Effector CD4-positive, alpha-beta T cell (primary cell): ENCODE measurements at places on chromosomes 6 and 20.

DNA sequence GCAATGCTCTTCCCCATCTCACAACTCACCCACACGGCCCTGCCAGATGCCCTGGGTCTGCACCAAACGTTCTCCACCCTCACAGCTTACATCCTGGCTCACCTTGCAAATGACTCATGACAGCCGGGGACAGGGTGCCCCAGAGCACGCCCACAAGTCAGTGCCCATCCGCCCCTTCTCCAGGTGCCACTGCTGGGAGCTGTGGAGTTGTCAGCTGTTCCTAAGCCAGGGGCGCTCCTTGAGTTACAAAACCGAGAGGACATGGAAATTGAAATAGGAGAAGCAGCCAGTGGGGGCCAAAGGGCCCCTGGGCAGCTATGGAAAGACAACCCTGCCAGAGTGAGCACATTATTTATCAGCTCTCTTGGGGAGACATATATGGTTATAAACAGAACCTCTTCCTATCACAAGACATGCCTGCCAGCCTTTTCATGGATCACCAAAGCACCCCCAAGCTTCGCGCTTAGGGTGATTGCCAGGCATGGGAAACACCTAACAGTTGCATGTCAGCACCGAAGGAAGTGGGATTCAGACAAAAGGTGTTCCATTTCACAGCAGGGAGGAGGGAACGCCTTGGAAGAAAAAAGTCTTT is 236.8 kb downstream of the LY86 start:
- DNase-seq: no peak

DNA sequence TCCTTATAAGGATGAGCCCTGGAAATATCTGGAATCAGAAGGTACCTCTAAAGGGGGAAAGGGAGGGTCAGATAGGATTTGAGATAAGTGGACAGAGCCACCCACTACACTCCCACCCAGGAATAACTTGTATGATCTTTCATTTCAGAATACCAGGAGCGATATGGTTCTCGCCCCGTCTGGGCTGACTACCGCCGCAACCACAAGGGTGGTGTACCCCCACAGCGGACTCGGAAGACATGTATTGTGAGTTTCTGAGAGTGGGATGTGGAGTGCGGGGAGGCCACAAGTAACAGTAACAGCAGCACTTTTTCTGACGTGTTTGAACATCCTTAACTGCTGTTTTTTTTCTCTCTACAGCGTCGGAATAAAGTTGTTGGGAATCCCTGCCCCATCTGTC is 1.9 kb downstream of the MRPS18B start:
- DNase-seq: no peak

DNA sequence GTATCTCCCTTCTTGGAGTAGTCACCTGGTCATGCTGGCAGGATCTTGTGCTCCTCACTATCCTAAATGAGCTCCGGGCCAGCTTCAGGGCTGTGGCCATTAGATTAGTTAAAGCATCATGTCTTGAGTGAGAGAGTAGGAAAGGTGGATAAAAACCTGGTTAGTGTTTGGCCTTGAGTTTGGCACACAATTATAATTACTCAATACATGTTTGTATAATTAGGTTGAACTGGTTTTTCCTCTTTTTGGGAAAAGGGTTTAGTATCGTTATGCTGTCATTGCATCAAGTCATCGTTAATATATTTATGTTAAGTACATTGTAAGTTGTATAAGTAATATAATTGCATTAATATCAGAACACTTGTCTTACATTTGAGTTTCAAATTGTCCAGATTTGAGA is 126.3 kb downstream of the CDKAL1 start:
- DNase-seq: no peak

DNA sequence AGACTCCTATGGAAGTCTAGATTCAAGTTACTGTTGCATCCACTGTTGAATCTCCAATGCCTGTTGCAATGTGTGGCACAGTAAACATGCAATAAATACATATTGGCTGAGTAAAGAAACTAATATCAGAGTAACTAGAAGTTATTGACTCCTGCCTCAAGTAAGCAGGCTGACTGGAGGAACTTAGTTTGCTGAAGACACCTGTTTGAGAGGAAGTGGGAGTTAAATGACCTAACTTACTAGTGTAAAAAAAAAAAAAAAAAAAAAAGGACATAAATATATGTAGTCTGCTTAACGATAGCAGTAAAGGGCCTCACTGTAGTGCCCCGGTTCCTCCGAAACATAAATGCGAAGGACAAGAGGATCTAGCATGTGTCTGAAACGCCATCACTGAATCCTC is 249.8 kb upstream of the PRDM1 start:
- no peak for DNase-seq

DNA sequence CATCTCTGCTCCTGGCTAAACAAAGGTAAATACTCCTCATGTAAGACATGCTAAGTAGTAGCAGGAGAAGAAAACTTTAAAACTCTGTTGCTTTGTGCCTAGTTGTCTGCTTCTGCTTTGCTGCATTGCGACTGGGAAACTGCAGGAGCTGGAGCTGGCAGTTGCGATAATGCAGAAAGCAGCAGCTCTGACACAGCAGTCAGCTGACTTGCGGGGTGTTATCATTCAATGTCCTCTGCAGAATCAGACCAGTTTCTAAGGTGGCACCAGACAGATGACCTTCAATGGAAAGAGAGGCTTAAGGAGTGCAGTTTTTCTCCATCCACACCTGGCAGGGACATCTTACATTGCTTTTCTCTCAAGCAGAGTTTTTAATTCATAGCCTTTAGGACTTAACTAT is 69.9 kb upstream of the SOX4 start:
- no peak for DNase-seq

DNA sequence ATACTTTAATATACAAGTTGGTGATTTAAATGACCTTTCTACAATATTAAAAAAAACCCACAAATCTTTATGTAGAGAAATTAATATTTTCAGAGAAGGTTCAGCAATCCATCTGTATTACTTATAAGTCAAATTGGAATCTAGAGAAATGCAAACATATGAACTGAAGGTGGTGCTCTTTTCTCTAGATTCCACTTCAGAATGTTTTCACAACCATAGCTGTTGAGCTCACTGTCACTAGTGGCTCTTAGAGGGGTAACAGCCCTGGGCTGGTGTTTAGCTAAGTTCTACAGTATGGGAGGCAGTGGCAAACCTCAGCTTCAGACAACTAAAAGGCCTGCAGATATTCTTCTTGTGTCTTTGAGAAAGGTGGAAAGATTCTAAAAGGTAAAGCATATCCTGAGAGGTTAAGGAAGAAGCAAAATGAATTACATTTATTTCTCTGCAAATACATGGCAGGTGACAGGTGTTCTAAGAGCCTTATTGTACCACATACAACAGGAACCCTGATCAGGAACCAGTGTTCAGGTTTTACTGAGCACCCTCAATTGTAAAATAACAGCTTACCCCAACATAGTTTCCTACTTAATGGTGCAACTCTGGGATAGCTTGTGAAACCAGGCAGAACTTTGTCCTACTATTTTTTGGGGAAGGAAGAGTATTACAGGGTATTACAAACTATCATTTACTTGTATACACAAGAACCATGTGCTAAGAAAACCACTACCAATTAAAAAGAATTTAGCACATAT is 56.6 kb upstream of the SAMHD1 start:
- peak; percentile 6 for DNase-seq

DNA sequence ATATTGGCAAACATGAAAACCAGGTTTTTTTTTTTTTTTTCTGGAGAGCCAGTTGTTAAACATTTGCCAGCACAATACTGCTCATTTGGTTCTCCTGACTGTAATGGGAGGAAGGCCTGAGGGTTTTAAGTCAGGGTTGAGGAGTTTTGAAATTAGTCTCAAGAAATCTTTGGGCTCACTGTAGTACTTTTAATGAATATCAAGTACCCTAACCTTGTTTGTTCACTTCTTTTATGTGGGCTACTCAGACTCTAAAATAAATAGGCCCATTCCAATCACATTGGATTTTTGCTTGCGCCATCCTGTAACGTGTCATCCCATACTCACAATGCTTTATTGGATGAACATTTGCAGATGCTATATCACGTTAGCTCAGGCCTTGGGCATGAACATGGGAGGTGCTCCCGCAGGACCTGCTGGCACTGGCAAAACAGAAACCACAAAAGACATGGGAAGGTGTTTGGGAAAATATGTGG is 146.9 kb downstream of the DNAH8 start:
- no peak for DNase-seq
